ENCODE measurements at places on chromosomes 6 and 20. TPM values are rescaled to one million over a fixed set of nuclear protein-coding genes. Genes with fewer than 3 reads are reported as not detected.

Gene SLC35D3
- 0.42 TPM for total RNA-seq

Gene TMC2
- not detected for total RNA-seq

Gene RNF144B
- total RNA-seq: 1.7 TPM

Gene MAK
- total RNA-seq: 0.07 TPM

Gene GSTA2
- total RNA-seq: not detected

Data from H7 (cell line).